ENCODE measurements at places on chromosomes 3 and 15. TPM values are rescaled to one million over a fixed set of nuclear protein-coding genes. Genes with fewer than 3 reads are reported as not detected.
A peak's percentile ranks its signal among the peaks of the same experiment; 100 is the strongest.

DNA sequence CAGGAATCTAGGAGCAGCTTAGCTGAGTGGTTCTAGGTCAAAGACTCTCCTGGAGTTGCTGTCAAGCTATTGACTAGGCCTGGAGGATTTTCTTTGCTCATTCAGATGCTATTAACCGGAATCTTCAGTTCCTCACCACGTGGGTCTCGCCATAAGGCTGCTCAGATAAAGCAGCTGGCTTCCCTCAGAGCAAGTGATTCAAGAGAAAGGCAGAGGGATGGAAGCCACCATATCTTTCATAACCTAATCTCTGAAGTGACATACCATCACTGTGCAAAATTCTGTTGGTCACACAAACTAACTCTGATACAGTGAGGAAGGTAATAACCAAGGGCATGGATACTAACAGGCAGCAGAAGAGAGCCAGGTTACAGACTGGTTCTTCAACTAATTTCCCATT lies 72.7 kb upstream of the FLNB start:
- no peak for DNase-seq

GRCh38 chr15:94230431-94230882 lies 904 bp upstream of the MCTP2 start:
- DNase-seq, result no peak

DNA sequence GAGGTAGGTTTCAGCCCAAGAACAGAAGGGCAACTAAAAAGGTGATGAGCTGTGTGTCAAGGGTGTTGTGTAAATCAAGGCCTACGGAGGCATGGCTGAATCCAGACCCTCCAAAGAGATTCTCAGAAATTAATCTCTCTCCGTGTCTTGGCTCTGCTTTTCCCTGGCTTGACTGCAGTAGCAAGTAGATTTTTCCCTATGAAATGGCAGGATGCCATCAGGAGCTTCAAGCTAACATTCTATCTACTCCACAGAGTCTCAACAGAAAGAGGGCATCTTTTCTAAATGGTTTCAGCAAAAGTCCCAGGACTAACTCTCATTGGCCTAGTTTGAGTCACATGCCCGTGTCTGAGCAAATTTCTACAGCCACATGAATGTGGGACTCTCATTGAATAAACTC lies 58.3 kb downstream of the LSM3 start:
- peak; percentile 39 for DNase-seq

DNA sequence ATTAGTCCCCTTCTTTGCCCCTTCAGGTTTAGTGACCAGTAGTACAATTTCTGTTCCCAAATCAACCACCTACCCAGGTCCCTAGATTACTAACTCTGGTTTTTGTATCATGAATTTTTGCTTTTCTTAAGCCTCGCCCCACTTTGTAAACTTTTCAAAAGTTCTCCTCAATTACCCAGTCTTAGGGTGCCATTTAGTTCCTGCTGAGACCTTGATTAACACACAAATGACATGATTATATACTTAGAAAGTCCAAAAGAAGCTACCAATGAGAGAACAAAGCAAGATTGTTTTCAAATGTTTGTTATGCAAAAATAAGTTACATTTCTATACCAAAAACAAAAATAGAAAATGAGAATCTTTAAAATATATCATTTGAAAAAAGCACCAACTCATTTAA lies 594.4 kb downstream of the SQOR start:
- no peak for DNase-seq

DNA sequence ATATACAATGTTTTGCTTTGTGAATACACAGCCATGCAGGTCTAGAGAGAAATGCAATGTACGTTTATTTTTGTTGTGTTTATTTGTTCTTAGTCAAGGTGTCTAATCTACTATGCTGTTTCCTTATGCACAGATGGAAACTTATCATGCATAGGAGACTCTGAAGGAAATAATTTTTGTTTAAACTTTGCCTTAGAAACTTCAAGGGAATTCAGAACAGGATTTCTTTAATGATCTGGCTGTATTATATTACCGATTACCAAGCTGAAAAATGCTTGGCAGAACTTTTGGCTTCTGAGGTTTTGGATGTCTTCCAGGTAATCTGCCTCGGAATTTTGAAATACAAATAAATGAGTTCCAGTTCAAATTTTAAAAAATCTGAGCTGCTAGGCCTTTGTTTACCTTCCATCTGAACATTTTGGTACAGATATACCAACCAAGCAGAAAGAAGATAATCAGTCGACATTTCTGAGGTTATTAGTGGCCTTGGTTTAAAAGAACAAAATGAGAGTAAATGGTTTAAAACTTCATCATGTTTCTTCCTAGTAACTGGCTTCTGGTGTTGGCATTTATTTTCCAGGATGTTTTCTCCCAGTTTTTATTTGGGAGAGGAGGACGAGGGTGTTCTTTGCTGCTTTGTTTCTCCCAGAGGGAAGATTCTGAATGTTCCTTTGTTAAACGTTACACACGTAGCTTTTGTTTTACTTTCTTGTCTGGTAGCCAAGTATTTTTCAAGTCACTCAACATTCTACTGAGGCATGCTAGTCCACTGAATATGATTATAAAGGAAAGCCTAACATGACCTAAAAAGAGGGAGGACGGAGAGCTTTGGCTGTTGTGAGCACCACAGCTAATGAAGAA lies 421.8 kb upstream of the TBL1XR1 start:
- peak; percentile 50 for DNase-seq

GRCh38 chr3:9099702-9100512 lies 136.6 kb upstream of the RAD18 start:
- no peak for DNase-seq

- DNase-seq, result peak; percentile 2
These were observed 86.4 kb downstream of the NSMCE3 start for GRCh38 chr15:29183071-29183831.

GRCh38 chr3:127351775-127352350 lies 64.0 kb upstream of the PRR20G start:
- no peak for DNase-seq

GRCh38 chr3:49868862-49869466 lies 742 bp downstream of the CAMKV start:
- no peak for DNase-seq

DNA sequence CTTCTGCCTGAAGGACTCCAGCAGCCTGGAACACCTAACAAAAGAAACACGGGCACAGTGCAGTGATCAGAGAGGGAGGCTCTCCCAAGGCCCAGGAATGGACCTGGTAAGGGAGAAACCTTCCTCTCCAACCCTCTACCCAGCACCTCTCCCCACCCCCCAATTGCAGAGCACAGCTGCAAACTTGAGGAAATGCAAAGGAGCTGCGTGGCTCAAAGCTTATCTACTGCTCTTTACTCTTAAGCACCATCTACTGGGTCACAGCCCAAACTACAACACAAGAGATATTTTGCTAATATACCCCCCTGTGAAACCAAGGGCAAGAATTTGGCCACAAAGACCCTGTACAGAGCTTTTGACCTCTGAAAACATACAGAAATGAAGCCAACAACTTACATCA lies 328.3 kb downstream of the OXSM start:
- no peak for DNase-seq

- DNase-seq, result no peak
These were observed 491.2 kb upstream of the TPRG1 start for GRCh38 chr3:188680605-188681004.

DNA sequence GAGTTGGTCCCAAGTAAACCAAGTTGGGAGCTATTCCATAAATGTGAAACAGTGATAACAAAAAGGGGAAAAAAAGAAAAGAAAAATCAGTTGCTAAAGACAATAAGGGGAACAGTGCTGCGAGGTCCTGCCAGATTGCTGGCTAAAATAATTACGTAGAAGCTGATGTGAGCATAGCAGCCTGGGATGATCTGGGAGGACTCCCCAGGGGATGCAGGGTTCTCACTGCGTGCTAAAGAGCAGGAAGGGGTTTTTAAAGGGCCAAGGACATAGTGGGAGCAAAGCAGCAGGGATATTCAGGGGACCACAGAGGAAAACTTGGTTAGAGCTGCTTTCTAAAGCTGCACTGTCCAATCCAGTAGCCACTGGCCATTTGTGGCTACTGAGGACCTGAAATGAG lies 133.0 kb upstream of the UMPS start:
- no peak for DNase-seq

Gene CD200
- polyA plus RNA-seq, result 15.8 TPM

Gene GATM
- polyA plus RNA-seq, result 424 TPM

Gene LMCD1
- polyA plus RNA-seq, result 276 TPM

Gene TRH
- 0.21 TPM for polyA plus RNA-seq

Gene TP63
- 17.4 TPM for polyA plus RNA-seq

Gene CASR
- polyA plus RNA-seq, result 0.03 TPM
